Activated T-cell treated with anti-CD3 and anti-CD28 coated beads, Interleukin-2, amount 50 U/mL, for 48 hours (primary cell): ENCODE measurements at places on chromosomes 3 and 15.

GRCh38 chr3:123686251-123686650, 101.4 kb upstream of the HACD2 start:
- DNase-seq, result no peak

GRCh38 chr3:129344540-129345220, 66.0 kb downstream of the HMCES start:
- no peak for DNase-seq

- no peak for DNase-seq
Observed at GRCh38 chr15:63405683-63406390, 24.2 kb upstream of the CA12 start.

- DNase-seq, result no peak
Observed at GRCh38 chr15:99250001-99250400, 620 bp upstream of the TTC23 start.

DNA sequence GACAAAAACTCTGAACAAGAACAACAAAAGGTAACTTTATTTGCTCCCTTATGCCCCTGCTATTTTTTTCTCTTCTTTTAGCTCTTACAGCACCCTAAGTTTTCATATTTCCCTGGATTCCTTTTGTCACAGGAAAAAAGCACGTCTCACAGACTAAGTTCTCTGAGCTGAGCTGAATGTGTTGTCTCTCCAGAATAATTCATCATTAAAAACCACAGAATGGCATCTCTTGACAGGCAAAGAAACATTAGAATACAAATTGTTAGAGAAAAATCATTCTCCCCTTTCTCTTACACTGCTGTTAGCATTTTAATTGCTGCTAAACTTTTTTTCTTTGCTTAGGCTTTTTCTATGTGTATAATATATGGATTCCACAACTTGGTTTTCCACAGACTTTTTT, 48.7 kb upstream of the SECISBP2L start:
- DNase-seq, result no peak

GRCh38 chr3:30286007-30286669, 320.3 kb upstream of the TGFBR2 start:
- peak; percentile 33 for DNase-seq

DNA sequence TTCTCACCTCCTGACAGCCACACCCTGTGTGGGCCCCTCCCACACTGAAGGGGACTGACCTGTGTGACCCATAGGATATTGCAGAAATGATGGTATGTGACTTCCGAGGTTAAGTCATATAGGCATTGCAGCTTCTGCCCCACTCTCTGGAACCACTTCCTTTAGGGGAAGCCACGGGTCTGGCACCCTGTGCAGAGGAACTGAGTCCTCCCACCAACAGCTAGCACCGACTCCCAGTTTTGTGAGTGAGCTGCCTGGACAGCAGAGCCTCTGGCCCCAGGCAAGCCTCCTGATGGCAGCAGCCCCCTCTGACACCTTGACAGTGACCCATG, 24.6 kb upstream of the SLC6A6 start:
- peak; percentile 42 for DNase-seq

GRCh38 chr3:194148383-194148782, 12.4 kb downstream of the HES1 start:
- DNase-seq, result no peak

- DNase-seq, result no peak
Observed at GRCh38 chr15:57379487-57379886, 3.2 kb downstream of the CGNL1 start.

DNA sequence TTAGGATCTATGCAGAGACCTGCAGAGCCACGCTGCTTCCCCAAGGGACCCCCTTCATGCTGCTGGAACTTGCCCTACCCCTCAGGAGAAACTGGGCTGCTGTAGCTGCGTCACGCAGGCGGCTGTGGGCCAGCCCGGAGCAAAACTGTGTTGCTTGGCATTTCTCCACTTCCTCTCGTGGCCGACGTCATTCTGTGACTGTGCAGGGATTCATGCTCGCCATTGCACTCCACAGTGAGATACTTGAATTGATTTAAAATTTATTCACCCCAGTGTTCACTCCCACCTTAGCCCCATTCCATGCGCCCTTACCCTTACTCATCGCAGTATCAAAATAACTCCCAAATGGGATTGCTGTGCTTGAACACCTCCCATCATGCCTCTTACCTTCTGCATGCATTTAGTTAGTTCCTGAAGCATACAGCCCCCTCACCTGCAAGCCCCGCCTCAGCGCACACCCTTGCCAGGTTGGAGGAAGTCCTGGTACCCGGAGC, 45.7 kb downstream of the TMEM44 start:
- DNase-seq, result no peak

DNA sequence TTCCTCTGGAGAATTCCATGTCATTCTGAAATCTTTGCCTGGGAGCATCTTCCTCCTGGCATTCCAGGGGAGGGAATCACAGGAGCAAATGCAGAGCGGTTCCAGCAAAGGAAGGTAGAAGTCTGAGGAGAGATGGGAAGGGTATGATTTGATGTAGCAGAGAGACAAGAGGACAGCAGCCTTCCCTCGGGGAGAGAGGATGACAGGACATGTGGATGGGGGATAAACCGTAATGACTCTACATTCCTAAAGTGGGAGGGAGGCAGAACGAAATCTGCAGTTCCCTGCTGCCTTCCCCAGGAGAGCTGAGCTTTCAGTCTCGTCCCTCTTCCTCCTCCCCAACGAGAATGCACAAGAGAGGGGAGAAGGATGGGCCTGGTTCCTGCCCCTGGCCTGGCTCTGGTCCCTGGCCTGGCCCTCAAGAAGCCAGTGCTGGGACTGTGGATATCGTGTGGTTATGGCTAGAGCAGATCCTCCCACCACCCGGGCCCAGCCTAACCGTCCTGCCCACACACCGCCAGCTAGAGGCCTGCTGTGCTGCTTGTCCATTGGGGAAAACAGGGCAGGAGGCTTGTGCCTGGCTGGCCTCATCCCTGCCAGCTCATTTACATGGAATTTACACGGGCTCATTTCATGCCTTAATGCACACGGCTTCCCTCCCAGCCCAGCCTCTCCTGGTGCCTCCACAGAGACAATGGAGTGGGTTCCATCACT, 26.6 kb downstream of the SEMA7A start:
- DNase-seq, result no peak

GRCh38 chr3:148070041-148070440, 627.7 kb upstream of the AGTR1 start:
- no peak for DNase-seq

DNA sequence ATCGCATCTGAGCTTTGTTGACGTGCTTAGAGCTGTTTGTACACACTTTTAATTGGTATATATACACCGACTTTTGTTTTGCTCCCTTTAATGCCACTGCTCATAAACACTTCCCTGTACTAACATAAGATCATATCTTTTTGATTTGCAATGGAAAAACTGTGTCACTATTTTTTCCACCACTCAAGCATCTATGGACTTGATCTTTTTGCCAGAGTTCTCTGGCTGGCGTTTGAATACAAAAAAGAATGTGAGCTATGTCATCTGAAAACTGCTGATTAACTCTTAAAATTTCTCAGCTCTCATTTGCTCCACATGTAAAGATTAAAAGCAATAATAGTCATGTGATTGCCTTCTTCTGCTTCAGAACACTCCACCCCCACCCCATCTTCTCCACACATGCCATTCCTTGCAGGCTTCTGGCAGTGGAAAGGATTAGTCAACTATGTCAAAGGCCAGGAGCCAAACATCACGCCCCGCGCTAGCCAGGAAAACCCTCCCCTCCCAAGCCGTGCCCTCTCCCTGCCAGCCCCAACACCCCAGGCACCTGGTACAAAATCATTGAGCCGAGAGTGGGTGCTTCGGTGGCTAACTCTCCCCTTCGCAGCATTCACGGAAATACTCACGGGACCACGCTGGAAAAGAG, 123.4 kb upstream of the MEF2A start:
- peak; percentile 23 for DNase-seq

GRCh38 chr3:194756791-194757325, 71.2 kb downstream of the FAM43A start:
- DNase-seq, result no peak

DNA sequence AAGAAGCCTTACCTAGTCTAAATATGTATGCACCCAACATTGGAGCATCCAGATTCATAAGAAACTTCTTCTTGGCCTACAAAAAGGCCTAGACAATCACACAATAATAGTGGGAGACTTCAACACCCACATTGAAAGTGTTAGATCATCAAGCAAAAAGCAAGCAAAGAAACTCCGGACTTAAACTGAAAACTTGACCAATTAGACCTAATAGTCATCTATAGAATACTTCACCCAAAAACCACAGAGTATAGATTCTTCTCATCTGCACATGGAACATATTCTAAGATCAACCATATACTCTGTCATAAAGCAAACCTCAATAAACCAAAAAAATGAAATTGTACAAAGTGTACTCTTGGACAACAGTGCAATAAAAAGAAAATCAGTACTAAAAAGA, 22.3 kb upstream of the OR5K4 start:
- DNase-seq, result no peak

- DNase-seq, result no peak
Observed at GRCh38 chr3:141241616-141242376, 10.2 kb downstream of the PXYLP1 start.

GRCh38 chr3:15102256-15102655, 3.3 kb upstream of the RBSN start:
- no peak for DNase-seq

- no peak for DNase-seq
Observed at GRCh38 chr3:121584418-121584817, 8.8 kb upstream of the FBXO40 start.

- peak; percentile 79 for DNase-seq
Observed at GRCh38 chr3:125150525-125151441, 61.8 kb downstream of the SLC12A8 start.

DNA sequence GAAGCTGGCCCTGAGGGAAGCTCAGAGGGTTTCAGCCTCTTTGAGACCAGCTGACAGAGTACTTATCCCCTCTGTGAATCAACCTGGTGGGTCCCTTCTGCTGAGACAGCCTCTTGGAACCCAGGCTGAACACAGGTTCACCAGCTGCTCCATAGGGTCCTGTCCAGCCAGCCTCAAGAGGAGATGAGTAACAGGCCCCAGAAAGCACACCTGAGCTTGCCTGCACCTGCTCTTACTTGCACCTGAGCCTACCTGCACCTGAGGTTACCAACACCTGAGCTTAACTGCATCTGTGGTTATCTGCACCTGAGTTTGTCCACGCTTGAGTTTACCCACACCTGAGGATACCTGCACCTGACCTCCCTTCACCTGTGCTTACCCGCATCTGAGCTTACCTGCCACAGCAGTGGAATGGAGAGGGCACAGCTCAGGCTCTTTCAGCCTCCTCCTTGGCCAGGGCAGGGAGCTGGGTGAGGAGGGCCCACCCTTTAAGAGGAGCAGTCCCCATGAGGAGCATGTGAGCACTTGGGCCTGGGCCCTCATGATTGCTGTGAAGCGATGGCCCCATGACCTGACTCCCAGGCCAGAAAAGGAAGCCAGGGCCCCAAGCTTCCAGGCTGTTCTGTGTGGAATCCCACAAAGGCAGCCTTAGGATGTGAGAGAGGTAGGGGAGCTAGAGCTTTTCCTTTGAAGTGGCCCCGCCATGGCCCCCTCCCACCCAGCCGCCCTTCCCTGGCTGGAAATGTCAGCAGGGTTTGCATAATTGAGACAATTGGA, at the start of gene TRPM1:
TSS of gene TRPM1 (minus strand) at position 464 of the 777 bp plus-strand sequence. CDS start 20,370 bp downstream, outside the sequence.
- DNase-seq, result no peak

- no peak for DNase-seq
Observed at GRCh38 chr3:179991104-179991503, 45.6 kb downstream of the PEX5L start.

DNA sequence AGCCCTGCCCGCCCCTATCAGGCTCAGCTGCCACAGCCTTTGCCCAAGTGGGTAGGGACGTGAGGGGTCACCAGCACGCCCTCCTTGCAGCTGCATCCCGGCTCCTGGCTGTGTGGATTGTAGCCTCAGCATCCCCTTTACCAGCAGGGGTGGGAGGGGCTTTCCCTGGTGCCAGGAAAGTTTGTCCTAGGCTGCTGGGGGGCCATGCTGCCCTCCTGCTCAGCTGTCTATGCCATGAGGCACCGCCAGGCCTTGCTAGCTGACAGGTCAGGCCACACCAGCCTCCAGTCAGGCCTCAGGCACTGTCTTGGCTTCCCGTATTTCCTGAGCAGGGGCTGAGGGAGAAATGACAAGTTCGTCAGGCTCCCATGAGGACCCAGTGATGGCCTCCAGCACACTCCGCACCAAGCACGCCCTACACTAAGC, 32.3 kb downstream of the TKT start:
- DNase-seq, result no peak

DNA sequence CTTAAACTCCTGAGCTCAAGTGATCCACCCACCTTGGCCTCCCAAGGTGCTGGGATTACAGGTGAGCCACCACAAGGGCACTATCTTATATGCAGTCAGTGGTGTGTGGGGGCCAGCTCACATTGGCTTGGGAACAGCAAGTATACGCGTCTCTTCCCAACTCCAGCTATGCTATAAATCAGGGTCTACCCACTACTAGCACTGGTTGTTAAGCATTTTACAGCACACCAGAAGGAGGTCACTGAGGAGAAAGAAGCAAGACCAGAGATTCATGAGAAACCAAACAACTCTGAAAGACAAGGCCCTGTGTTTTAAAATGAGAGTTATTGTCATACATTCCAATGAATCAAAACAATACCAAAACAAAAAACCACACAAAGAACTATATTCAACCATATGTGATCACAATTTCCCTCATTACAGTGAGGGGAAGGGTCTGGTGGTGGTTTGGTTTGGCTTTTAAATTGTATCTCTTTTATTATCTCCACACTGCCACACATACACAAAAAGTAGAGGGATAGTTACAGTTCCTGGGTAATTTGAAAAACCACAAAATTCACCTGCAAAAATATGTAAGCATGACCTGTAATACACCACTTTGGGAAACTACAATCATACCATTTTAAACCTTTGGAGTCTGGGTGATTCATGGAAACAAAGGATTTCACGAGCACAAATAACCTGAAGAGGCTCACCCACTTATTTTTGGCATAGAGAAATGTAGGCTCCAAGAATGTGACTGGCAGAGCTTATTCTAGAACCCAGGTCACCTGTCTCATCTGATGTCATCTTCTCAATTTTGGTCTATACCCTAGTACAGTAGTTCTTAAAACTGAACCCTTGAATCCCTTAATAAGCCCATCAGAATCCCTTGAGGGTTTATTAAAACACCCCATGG, 5.2 kb downstream of the MAGI1 start:
- no peak for DNase-seq

DNA sequence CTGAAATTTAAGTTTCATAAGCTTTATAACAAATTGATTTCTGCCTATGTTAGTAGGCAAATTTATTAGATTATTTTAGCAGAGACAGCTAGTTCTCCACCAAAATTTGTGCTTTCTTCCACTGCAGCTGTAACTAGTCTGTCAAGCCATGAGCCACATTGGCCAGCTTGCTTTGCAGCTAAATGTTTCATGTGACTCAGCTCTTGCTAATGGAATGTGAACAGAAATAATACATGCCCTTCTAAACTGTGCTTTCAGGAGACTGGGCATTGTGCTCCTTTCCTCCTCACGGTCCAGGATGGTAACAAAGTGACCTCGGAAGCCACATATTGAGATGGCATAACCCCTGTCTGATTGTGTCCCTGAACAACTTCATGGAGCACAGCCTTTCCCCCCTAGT, 51.3 kb upstream of the KPNA4 start:
- DNase-seq, result no peak

- no peak for DNase-seq
Observed at GRCh38 chr3:152257563-152258035, 11.1 kb upstream of the MBNL1 start.
